ENCODE measurements at places on chromosomes 6 and 20.

DNA sequence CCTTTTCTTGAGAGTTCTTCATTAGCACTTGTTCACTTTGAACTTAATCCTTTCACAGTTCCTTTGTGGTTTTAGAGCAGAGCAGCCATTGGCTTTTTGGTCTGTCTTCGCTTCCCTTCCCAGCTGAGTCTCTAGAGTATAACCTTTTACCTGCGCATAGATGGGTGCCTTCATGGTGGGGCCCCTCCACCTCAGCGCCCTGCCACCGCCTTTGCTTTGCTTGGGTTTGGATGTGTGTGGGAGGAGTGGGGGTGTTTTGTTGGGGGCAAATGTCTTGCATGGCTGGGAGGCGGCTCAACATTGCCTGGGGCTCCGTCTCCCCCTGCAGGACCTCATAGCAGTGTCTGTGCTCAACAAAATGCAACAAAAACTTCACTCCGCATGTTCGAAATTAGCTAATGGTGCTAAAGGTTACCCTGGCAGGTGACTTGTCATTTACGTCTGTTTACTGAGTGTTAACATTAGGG is 11.9 kb downstream of the PYGB start:
- no peak for DNase-seq

GRCh38 chr6:9095729-9096128 is 660.4 kb upstream of the SLC35B3 start:
- peak; percentile 86 for DNase-seq

GRCh38 chr6:168577496-168577895 is 136.5 kb downstream of the SMOC2 start:
- no peak for DNase-seq

- no peak for DNase-seq
Observed at GRCh38 chr6:118708055-118708454, 56.7 kb upstream of the CEP85L start.

DNA sequence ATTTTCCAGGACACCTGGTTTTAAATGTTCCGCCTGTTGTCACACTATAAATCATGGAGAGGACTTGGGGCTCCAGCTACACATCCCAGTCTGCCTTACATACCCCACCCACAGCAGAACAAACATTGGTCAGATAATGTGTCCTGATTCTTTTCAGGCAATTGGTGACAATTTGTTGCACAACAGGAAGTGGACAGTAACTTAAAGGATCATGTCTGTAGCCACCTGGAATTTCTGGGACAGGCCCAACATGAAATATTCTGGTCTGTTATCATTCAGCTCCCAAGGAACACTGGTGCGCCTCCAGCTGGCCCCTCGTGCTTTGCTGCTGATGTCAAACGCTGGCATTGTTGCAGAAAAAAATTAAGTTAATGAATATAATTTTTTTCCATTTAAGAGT is 117.2 kb downstream of the SOBP start:
- DNase-seq, result no peak

DNA sequence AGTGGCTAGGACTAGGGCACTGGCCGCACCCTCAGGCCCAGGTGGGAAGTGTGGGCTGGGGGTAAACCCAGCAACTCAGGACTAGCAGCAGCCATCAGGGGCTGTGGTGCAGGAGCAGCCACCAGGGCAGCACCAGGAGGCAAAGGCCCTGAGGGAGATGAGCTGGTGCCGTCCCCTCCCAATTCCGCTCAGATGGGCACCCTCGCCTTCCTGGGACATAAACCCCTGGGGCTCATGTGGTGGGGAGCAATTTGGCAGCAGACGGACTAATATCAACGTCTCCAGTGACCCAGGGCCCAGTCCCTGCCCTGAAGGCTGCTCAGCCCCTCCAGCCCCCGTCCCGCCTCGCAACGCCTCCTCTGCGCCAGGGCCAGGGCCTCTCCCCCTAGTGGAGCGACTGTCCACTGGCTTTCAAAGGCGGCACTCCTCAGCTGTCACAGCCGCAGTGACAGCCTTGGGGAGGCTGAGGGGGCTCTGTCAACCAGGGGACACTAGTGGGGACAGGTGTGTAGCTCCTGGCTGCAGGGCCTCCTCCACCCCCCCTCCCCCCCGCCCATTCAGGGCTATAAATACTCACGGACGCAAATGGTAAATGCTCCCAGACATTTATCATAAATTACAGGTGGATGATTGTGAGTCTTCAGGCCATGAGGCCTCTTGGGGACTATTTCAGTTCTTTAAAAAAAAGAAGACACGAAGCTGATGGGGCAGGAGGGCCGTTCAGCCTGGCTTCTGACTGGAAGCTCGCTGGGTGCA is 349.9 kb downstream of the ZFAND3 start:
- peak; percentile 22 for DNase-seq

GRCh38 chr6:35048031-35048613 is 93.0 kb downstream of the TCP11 start:
- no peak for DNase-seq

GRCh38 chr6:14371530-14371929 is 254.0 kb downstream of the CD83 start:
- no peak for DNase-seq
